ENCODE measurements at places on chromosomes 16 and 17.

DNA sequence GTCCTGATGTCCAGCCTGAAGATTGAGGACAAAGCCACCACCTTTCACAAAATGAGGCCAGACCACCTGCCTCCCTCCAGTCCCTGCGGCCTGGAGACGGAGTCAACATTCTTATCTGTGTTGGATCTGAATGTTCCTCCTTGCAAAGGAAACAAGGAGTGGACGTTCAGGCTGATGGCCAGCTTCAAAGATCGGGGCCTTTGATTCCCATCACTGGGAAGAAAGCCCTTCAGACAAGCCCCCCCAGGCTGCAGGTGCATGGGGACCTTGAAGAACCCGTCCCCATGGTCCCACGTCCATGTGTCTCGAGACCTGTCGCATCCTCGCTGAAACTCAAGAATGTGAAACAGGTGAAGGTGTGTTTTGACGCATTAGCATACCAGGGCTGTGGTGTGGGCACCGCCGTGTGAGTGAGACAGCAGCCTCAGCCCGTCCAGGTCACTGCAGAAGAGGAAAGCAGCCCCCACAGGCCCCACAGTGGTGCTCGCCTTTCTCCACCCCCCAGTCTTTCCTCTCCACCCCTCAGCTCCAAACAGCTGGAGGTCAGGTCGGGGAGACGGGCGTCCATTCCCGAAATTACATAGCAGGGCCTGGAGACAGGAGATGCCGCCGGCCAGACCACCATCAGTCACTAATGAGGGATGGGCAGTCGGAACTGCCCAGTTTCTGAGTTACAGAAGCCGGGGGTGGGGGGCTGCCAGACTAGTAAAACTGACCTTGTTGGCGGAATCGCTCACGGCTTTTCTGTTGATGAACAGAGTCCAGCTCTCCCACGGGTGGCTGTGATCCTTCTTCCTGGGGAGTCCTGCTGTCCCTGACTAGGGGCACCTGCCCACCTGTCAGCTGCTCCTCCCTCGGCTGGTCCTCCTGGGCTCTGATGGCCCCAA is 877 bp upstream of the CSNK1D start:
- no peak for DNase-seq

- DNase-seq = peak; percentile 31
Observed at GRCh38 chr17:78723001-78723796, 58.9 kb downstream of the CYTH1 start.

GRCh38 chr16:82681592-82681991 is 54.8 kb downstream of the CDH13 start:
- DNase-seq = no peak

DNA sequence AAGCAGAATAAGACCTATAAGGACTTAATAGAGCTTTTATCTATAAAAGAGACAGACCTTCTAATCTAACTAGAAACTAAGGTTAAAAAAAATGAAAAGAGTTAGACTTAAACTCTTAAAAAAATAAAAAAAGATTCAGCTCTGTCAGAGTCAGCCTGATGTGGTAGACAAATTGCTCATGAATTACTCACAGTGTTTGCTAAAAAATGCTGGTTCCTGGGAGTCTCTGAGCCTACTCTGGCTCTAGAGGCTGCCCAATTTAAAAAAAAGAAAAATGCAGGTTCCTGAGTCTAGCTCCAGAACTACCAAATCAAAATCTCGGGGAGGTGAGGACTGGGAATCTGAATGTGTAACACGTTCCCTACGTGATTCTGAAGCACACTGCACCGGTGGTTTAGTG is 18.1 kb downstream of the SOST start:
- peak; percentile 85 for DNase-seq

DNA sequence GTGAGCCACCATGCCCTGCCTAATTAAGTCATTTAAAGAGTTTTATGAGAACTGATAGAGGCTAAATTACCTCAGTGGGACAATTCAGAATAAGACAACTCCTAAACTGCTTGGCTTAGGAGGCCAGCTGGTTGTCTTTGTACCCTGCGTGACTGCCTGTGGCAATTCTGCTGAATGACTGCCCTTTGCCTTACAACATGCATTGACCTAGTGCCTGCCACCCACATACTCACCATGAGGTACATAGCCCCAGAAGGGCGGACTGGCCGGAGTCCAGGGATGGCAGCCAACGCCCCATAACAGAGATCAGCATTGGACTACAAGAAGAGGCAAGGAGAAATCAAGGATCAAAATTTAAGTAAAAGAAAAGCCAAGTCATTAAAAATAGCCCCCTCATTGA is 7.3 kb downstream of the TAT start:
- DNase-seq = no peak

DNA sequence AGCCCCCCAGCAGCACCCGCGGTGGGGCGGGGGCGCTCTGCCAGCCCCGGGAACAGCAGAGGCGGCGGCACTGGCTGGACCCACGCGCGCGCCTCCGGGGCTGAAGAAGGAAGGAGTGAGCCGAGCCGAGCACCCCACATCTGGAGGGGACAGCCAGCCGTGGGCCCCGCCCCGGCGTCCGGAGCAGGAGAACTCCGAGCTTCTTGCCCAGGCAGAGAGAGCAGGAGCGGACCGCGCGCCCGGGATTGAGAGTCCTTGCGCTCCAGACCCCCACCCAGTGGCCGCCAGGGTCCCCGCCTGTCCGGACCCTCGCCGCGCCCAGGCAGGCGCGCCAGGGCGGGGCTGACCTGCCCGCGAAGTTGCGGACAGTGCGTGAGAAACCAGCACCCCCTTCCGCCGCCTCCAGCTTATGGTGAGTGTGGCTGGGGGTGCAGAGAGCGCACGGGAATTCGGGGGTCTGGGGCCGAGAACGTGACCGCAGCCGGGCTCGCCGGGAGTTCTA is 921.9 kb upstream of the EEF2KMT start:
- no peak for DNase-seq

- peak; percentile 37 for DNase-seq
Observed at GRCh38 chr16:71537643-71538042, 11.4 kb downstream of the CHST4 start.

GRCh38 chr17:18896947-18897346 is 39.0 kb downstream of the PRPSAP2 start:
- no peak for DNase-seq

DNA sequence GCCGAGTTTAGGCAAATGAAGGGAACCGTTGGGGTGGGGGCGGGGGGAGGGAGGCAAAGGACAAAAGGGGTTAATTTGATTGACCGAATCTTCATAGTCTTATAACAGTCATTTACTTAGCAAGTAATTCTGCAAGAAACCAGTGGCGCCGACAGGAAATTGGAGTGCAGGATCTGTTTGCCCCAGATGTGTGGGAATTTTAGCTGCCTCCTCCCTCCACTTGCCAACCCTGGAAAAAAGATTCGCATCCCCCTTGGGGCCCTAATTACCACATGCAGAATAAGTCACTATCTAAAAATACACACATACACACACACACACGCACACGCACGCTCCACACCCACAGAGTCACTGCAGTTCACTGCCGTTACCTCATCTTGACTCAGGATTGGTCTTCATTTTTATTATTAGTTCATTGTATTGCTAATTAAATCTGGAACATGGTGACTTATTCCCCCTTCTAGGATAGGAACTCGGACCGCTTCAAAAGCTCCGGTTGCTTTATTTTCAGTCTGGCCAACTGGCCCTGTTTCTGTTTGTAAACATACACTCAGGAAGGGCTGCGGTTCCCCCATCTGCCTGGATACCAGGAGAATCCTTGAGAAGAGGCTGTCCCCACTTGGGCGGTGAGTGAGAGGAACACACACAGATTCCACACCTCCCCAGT is 241.6 kb upstream of the SALL1 start:
- peak; percentile 90 for DNase-seq

- DNase-seq = no peak
Observed at GRCh38 chr17:63698886-63699637, 863 bp downstream of the LIMD2 start.

GRCh38 chr17:64161380-64162176 is 31.6 kb upstream of the ERN1 start:
- no peak for DNase-seq

DNA sequence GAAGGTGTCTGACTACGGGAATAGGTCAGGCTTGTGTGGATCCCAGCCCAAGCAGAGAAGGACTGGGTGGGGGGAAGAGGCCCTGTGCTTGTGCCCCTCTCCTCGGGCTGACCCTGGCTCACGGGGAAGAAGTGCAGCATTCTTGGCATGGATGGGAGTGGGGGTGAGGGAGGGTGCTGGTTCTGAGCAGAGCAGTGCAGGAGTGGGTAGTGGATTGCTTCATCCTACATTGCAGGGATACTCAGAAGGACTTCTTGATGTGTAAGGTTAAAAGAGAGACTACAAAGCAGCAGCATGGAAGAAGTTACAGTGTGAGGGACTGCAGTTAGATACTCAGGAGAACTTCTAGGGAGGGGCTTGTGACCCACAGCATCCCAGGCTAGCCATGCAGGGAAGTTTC is 2.1 kb downstream of the ARHGAP23 start:
- peak; percentile 66 for DNase-seq

GRCh38 chr17:83058266-83058798 is 21.1 kb upstream of the METRNL start:
- no peak for DNase-seq

DNA sequence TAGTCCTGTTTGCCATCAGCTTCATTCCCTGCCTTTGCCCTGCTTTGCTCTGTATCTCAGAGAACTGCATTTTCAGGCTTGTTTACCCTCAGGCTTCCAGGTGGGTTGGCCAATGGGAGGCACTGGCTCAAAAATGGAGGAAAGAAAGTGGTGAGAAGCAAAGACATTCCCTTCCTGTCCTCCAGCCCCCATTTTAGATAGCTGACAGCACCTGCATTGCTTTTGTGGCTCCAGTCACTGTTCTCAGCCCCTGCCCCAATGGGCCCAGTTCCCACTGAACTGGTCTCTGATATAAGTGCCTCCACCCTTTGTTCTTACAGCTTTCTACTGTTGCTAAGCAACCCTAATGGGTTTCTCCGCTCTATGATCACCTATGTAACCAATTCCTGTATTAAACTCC is 19.4 kb upstream of the SDK2 start:
- no peak for DNase-seq

DNA sequence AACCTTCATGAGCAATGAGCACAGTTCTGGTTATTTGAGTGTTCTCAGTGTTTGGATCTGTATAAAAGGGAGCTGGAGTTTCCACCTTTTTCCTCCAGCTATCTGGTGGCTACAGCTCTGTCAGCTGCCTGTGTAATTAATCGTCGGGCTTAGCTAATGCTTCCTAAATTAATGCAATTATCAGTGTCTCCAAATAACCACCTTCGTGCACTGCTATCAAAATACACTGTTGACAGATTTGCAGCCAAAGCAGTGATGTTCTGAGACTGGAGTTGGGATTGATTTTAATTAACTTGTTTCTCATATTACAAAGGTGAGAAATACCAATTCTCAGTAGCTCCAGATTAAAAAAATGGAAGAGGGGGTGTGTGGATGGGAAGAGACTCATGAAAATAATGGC is 325.8 kb downstream of the CBLN1 start:
- no peak for DNase-seq

- DNase-seq = no peak
Observed at GRCh38 chr17:1462164-1463112, 6.4 kb upstream of the CRK start.

- DNase-seq = no peak
Observed at GRCh38 chr17:21095735-21096134, 31.0 kb upstream of the DHRS7B start.

- DNase-seq = peak; percentile 64
Observed at GRCh38 chr17:65556014-65556909, 5.2 kb downstream of the AXIN2 start.

GRCh38 chr17:82127315-82127595 is 29.2 kb upstream of the FASN start:
- DNase-seq = no peak

DNA sequence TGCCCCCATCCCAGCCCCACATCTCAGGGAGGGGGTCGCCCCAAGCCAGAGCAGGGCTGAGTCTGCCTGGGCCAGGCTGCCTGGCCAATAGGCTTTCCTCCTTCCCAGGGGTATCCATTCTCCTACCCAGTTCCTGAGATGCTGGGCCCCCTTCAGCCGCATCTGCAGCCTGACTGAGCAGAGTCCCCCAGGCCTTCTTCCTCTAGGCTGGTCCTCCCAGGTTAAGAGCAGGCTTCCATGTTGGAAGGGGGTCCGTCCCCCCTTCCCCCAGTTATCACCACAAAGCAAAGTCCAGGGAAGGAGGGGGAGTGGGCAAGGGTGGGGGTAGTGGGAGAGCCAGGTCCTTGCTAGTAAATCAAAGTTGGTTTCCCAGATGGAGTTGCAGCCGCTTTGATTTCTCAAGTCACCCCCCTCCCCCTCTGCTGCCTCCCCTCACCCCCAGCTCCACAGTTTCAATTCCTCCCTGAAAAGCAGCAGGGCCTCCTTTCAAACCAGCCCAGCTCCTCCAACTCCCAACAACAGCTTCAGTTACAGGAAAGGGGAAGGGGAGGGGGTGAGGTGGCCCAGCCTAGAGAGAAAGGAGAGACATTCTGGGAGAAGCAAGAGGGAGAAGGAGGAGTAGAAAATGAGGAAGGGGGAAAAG is 9.5 kb upstream of the FZD2 start:
- DNase-seq = no peak

- DNase-seq = no peak
Observed at GRCh38 chr17:42210046-42210445, 15.8 kb upstream of the GHDC start.

- DNase-seq = no peak
Observed at GRCh38 chr17:51230306-51230705, 29.5 kb downstream of the MBTD1 start.

DNA sequence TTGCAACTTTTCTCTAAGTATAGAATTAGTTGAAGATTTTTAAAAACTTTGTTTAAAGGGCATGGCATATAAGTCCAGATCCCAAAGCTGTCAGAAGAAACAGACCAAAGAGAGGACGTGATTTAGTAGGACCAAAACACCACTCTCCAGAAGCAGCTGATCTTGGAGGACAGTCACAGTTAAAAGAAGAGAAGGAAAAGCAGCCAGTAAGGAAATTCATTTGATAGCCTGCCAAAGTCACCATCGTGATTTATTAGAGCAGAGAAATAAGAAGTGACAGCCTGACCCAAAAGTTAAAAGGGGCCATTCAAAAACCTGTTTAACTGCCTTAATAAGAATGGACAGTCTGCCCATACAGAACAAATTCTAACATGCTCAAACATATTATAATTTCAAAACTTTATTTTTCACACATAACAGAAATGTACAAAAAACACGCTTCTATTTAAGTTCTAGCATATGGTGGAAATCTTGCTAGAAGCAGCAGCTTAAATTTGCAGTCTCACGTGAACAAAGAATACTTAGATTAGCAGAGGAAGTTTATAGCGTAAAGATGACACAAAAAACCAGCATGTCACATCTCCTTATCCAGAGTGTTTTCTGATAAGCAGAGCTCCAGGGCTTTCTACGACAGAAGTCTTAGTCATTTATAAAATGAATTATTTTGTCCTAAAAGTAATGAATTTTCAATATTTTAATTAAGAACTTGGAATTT is 37.2 kb downstream of the TXNDC11 start:
- DNase-seq = no peak
